Activated T-helper 1 cell treated with anti-CD3 and anti-CD28 coated beads, Interleukin-2, amount 50 U/mL, for 16 hours (primary cell): ENCODE measurements at places on chromosomes 11 and 22.

DNA sequence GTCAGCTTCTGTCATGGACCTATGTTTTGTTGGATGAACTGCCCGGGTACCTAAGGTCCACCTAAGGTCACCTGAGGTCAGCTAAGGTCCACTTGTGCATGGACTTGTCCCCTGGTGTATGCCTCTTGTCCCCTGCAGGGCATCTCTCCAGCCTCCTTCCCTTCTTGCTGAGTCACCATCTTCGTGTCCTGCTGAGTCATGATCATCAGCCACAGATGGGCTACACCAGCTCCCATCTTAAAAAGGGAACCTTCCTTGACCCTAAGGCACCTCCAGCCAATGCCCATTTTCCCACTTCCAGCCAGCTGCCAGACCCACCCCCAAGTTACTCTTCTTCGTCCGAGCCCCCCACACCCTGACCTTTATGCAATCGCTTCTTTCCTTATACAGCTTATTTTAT is 544.9 kb downstream of the TBC1D22A start:
- DNase-seq = no peak

GRCh38 chr11:40825201-40825834 is 634.1 kb downstream of the LRRC4C start:
- no peak for DNase-seq

GRCh38 chr11:74608431-74608830 is 16.0 kb downstream of the POLD3 start:
- no peak for DNase-seq

DNA sequence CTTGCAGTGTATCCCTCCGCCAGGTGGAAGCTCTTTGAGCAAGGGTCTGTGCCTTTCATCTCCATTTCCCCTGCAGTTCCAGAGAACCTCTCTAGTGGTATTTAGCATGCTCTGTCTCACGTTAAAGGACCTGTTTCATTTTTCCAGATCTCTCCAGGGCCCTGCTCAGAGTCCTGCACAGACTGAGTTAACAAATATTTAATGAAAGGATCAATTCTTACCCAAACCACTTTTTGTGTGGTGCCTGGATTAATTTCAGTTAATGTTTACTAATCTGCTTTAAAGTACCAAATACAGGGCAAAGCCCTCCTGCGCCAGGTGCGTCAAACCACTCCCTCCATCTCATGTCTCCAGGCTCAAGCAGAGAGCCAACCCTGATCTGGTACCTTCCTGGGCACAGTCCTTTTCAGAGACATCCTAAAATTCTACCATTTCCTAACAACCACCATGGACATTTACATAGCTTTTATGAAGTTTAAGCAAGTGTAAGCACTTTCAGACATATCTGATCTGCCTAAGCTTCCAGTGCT is 18.7 kb upstream of the ACER3 start:
- no peak for DNase-seq

DNA sequence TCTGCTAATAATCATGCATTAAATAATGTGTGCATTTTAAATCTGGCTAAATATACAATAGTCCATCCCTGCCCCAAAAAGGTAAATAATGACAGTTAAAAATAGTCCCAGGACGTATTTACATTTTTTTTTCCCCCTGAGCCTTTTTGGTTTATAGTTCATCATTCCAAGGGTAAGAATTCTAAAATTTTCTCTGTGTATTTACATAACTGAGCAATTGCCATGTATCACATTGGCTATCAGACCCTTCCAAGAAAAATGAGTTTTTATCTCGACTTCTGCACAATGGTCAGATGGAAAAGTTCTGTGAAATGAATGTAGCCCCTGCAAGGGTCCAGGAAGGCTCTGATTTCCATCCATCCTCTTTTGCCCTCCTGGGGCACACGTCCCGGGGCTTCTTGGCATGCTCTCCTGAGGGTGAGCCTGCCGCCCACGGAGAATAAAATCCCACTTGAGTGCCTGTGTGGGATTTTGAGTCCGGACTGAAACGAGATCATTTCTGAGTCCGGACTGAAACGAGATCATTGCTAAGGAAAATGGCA is 94.1 kb upstream of the ANO1 start:
- DNase-seq = no peak
